ENCODE measurements at places on chromosomes 16 and 17.

DNA sequence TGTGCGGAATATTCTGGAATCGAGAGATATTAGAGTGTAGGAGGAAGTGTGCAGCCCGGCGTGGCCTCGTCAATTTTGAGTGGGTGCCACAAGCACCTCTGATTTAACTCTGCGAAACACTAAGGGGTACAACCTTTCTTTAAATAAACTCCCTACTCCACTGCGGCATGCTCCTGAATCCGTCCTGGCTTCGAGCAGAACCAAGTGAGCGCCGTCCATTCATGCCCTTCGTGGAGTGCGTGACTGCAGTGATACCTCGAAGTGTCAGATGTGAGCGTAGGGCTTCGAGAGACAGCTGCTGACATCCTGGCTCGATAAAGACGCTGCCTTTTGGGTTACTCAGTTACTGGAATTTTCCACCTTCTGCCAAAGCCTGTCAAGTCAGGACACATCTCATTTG is 128.8 kb downstream of the FOXL1 start:
- no peak for DNase-seq

GRCh38 chr17:74592087-74592990 is at the start of gene CD300LD:
CD300LD (minus strand) TSS chr17:74592283; CDS start chr17:74592202, 81 bp downstream.
- peak; percentile 59 for DNase-seq

DNA sequence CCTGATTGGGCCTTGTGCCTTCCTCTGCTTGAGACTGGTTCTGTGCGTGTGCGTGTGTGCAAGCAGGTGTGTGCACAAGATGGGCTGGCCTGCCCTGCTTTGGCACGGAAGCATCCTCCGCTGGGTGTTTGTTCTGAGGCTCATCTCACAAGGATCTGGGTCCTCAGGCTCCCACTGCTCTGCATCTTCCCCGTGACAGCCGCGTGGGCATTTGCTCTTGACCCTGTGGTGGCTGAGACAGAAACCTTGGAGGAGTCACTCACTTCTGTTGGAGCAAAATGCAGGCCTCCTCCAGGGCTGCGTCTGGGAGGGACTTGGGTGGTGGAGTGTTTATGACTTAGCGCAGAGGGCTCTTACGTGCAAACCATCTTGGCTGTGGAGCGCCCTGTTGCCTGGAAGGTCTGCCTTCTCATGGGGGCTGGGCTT is 119.2 kb downstream of the RPTOR start:
- DNase-seq: peak; percentile 43

GRCh38 chr16:89918453-89919347 is at the start of gene MC1R:
MC1R (plus strand) TSS chr16:89918862; CDS start chr16:89919259, 397 bp downstream.
- DNase-seq: peak; percentile 90

GRCh38 chr16:10308305-10309193 is 77.3 kb upstream of the ATF7IP2 start:
- no peak for DNase-seq

GRCh38 chr16:83348991-83349390 is 458.8 kb upstream of the HSBP1 start:
- no peak for DNase-seq

- no peak for DNase-seq
These were observed 224.7 kb downstream of the BCAS3 start for GRCh38 chr17:60902399-60902798.

GRCh38 chr17:77778636-77779489 is 179.6 kb upstream of the TNRC6C start:
- DNase-seq: no peak

- DNase-seq: no peak
These were observed 11.0 kb downstream of the FAAP100 start for GRCh38 chr17:81541123-81541522.

DNA sequence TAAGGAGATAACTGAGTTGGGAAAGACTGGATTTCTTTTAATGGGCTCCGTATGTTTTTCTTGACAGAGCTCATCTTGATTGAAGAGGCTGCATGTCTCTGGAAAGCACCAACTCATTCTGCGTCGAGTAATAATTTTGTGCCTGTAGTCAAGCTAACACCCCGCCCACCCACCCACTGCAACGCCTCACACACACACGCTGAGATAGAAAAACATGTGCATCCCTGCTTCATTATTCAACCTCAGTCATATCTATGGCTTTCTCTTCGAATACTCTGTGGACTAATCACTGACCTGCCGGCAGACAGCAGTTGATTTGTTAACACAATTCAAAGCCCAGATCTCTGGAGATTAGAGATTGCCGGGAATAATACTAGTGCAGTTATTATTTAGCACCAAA is 220.2 kb upstream of the TOM1L1 start:
- no peak for DNase-seq

DNA sequence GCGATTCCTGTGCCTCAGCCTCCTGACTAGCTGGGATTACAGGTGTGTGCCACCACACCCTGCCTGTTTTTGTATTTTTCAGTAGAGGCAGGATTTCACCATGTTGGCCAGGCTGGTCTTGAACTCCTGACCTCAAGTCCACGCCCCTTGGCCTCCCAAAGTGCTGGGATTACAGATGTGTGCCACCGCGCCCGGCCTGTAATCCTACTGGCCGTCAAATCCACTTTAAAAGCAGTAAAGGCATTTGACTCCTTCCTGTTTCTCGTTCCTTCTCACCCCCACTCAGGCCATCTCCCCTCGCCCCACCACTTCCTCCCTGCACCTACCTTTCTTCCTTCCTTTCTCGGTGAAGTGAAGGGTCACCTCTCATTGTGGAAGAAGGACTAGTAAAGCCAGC is 69.4 kb upstream of the CREBBP start:
- peak; percentile 26 for DNase-seq

DNA sequence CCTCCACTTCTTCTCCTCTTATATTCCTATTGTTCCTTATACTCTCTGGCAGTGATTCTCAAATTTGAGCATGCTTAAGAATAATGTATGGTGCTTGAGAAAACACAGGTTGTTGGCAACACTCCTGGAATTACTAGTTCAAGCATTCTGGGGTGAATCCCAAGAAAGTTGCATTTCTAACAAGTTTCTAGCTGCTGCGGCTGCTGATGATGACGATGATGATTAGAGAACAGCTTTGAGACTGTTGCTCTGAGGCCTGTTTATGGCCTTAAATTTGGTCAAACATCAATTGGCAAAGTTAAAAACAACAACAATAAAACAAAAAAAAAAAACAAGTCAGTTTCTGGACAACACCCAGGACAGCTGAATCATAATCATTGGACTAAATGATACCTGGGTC is 961.9 kb downstream of the CDH11 start:
- no peak for DNase-seq

DNA sequence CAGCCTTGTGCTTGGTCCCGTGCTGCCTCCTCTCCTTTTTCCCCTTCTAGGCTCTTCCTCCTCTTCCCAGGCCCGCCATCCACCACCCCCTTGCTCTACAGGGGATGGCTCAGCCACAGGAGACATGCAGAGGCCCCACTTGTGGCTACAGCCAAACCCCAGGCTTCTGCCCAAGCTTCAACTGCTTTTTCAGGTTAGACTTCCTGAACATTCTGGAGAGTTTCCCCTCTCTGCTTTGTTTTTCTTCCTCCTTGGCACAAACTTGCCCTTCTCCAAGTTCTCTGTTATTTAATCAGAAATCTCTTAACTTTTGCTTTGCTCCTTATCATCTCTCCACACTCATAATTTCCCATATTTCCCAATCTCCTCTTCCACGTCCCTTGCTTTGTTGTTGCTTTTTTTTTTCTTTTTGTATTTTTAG is 18.3 kb upstream of the HAS3 start:
- peak; percentile 33 for DNase-seq

GRCh38 chr17:13740686-13741085 is 139.0 kb upstream of the HS3ST3A1 start:
- DNase-seq: no peak

DNA sequence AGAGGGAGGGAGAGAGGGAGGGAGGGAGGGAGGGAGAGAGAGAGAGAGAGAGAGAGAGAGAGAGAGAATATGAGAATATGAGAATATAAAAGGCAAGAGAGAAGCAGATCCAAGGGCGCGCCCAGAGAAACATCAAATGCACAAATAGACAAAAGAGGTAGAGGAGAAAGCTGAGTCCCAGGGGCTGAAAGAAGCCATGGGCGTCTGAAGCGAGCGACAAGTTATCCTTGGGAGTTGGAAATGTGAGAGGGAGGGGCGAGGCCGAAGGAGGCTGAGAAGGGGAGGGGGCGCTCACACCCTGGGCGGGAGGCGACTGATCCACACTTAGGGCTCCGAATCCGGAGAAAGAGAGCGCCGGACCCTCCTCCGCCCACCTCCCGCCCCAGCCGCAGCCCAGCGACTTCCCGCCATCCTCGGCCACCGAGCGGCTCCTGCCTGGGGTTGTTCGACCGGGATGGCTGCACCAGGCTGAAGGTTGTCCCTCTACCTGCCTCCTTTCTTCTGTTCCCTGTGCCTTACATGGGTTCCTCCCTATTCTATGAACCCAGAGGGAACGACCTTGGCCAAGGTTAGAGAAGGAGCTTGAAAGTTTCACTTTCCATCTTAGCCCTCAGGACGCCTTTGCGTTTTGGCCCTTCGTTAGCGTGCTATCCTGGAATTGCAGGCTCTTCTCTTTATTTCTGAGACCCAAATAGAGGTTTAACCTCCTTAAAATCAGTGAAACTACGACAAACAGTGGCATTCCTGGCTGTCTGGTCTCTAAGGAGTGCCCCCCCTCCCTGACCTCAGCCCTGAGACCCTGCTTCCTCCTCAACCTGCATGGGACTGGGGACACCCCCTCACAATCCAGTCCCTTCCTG is 21.2 kb upstream of the HOXB9 start:
- peak; percentile 26 for DNase-seq

- DNase-seq: no peak
These were observed 73.7 kb upstream of the MED9 start for GRCh38 chr17:17403065-17403464.

- DNase-seq: no peak
These were observed 21.9 kb downstream of the CRK start for GRCh38 chr17:1434150-1434549.

DNA sequence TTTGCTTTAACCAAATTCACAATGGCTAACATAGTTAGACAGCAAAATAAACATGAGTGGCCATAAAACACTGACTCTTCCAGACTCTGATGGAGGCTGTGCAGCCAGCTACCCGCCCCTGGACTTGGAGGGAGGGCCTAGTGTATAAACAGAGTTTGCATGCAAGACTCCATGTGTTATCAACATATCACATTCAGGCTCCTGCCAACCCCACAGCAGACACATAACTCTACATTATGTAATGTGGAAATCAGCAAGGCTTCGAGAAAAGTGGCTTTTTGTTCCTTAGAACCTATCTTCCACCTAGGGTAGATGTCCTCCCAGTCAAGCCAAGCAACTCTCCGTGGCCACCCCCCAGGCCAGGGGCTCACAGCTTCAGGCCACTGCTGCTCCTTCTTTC is 19.3 kb upstream of the SOX9 start:
- DNase-seq: no peak

- DNase-seq: no peak
These were observed 13.5 kb upstream of the EFCAB13 start for GRCh38 chr17:47310186-47310733.
